ENCODE measurements at places on chromosomes 13 and 19.

DNA sequence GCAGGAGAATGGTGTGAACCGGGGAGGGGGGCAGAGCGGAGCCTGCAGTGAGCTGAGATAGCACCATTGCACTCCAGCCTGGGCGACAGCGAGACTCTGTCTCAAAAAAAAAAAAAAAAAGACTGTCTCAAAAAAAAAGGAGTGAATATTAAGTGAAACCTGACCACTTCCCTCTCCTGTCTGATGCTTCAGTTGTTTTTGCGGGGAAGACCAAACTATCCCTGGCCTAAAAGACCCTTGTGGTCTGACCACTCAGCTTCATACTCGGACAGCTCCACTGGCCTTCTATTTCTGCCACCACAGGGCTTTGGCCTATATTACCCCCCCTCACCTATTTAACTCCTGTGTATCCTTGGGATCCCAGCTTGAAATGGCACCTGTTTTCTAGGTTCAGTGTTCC, 2.3 kb downstream of the CLASRP start:
- DNase-seq = no peak

GRCh38 chr13:90654970-90655369, 692.5 kb upstream of the MIR17HG start:
- DNase-seq = no peak

DNA sequence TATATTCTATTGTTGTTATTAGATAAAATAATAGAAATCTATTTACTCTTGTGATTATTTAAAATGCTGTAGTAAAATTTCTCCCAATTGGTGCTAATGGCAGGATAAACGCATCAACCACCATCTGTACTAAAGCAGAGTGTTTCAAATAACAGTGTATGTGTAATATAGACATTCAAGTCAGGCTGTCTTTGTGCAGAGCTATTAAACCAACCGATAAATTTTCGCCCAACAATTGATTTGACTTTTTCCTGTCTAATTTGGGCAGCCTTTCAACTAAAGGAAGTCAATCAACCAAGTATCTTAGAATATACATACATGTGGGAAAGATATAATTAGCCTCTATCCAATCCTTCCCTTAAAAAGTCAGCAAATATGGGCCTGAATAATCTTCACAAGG, 5.8 kb downstream of the AMER2 start:
- no peak for DNase-seq

DNA sequence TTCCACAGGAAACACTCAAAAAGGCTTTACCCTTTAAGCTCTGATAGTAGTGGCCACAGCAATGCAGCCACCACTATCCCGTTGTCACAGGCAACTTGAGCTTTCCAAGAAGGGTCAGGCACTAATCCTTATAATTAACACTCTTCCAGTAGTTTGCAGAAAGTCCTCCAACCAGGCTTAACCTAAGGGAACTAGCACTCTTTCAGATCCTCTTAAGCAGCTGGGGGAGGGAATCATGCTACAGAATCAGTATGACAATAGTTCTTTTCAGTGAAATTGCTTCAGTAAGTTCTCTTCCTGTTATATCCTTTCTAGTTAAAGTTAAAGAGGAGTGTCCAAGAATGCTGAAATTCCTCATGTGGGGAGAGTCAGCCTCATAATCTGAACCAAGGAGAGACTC, 82.2 kb downstream of the TNFSF11 start:
- DNase-seq = no peak

- DNase-seq = no peak
Measured at GRCh38 chr19:10076535-10076934, 9.6 kb upstream of the SHFL start.

- no peak for DNase-seq
Measured at GRCh38 chr13:93750676-93751075, 524.1 kb downstream of the GPC6 start.
